ENCODE measurements at places on chromosomes 6 and 20.
A peak's percentile ranks its signal among the peaks of the same experiment; 100 is the strongest.

- DNase-seq, result no peak
Measured at GRCh38 chr6:79425589-79426311, 111.5 kb downstream of the LCA5 start.

GRCh38 chr20:3923818-3924217 is 34.6 kb downstream of the PANK2 start:
- DNase-seq, result no peak

DNA sequence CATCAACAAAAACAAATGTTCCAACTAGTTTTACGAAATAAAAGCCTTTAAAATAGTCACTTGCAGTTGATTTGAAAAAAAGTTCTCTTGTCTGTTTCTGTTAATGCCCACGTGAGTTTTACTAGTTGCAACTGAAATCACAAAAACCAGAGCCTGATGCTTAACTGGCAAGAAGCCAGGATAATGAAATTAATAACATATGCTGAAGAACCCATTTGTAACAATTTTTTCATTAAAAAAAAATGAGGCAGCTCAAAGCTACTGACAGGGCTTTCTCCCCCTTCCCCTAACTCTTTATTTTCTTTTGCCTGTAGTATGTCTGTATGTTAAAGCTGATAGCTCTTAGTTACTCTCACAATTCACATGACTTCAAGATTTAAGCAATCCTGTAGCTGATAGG is 132.7 kb upstream of the EYA4 start:
- DNase-seq, result no peak

GRCh38 chr6:106591111-106591825 is 38.0 kb downstream of the RTN4IP1 start:
- no peak for DNase-seq

DNA sequence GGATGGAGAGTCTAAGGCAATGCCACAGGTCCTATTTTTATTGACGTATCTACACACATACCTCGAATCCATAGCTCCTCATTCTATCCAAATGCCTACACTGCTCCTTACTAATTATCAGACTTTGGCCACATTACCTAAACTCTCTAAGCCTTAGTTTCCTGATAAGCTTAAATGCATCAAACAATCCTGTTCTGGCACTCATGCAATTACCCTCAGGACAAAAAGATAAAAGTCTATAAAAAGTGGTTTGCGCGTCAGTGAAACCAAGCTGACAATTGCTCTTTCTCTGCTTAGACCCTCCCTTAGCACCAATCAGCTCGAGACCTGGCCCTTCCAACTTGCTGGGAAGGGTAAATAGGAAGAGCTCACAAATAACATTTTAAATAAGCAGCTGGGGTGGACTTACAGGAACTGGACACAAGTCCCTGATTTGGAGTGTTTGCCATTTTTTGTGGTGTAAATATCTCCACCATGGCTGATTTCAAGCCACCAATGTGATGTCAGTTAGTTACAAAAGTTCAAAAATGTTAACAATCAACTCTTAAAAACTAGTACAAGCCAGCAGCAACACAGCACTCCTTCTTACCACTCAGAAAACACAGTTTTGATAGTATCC is 7.2 kb upstream of the PLEKHG1 start:
- no peak for DNase-seq

GRCh38 chr20:29741894-29742698 is 1515.4 kb upstream of the DEFB115 start:
- no peak for DNase-seq

DNA sequence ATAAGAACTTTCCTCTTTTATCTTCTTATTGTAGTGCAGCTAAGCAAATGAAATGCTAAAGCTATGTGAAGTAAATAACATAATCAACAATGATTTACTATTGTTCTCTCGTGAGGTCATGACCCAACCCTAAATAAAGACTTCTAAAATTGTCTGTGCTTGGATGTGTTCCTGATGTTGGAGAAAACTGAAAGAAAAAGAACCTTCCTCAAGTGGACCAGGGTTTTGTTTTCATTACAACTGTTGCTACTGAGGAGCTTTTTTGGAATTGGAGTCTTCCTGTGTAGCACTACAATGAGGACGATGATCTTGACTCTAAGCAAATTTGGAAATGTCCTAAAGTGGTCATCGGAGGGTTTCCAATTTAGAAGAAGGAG is 59.7 kb upstream of the SUPT3H start:
- DNase-seq, result no peak

DNA sequence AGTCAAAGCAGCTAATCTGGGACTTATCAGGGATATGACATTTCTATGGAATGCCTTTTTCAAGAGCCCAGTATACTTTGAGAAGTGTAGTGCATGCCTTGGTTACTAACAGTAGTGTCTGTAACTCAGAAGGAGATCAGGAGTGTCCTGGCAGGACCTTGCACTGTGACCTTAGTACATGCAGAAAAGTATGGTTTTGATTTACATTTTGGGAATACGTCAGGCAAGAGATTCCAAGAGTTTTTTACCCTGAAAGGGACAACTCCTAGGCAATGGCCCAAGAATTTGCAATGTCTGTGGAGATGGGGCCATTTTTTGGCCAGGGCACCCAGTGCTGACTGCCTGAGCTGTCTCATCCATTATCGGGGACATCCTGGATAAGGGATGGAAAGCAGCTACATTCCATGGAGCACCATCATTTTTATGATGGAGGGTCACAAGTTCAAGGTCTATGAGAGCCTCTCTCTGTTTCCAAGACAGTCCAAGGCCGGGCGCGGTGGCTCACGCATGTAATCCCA is 80.2 kb downstream of the FAM50B start:
- DNase-seq, result no peak

DNA sequence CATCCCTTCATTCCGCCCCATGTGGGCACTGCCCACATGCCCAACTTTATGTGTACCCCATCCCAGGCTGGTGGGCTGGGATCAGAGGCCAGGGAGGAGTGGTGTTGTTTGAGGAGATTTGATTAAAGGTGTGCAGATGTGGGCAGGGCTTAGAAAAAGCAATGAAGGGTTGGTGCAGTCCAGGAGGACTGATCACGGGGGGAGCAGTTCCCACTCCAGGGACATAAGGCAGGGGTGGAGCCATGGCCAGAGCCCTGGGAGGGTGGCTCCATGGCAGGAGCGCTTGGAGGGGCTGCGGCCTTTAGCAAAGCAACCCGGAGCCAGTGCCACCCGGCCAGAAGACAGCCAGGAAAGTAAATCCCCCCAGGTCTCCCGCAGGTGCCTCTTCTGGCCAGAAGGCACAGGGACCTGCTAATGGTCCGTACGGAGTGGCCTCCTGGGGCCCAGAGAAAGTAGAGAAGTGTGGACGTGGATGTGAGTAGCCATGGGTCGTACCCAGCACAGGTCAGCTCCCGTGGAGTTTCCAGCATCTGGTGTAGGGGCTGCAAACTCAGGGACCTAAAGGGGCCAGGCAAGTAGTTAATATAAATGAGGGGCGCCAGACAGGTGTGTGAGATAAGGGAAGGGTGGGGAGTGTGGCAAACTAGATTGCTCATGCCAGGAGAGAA is 62.1 kb upstream of the APCDD1L start:
- no peak for DNase-seq

DNA sequence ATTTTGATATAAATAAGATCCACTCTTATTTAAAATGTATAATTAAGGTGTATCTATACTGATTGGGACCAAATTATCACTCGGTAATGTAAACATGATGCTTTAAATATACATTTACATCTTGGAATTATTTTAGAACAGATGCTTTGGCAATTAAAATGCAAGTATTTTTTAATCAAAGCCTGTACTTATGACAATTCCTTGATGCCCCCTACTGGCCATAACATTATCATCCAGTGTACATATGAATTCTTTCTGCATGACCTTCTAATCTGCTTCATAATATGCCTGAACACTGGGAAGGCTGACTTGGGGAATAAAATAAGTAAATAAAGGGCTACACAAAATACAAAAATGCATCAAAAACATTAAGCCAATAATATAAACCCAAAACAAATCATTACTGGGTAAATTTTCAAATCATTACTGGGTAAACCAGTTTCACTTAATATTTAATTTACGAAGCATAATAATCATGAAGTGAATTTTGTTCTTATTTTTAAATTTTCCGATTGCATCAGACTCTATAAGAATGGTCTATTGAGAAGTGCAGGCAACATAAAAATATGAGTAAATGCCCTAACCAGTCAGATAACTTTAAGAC is 65.1 kb downstream of the CGA start:
- DNase-seq, result peak; percentile 44
